ENCODE measurements at places on chromosomes 16 and 17. TPM values are rescaled to one million over a fixed set of nuclear protein-coding genes. Genes with fewer than 3 reads are reported as not detected.

The BAIAP3 gene
- total RNA-seq, result 0.46 TPM

The CBX4 gene
- total RNA-seq, result 8.4 TPM

The CRLF3 gene
- 23.3 TPM for total RNA-seq

The HLF gene
- 0.13 TPM for total RNA-seq

The GPR139 gene
- not detected for total RNA-seq

The KRTAP1-1 gene
- total RNA-seq, result not detected

The CES3 gene
- total RNA-seq, result not detected

The CCL8 gene
- not detected for total RNA-seq

The ASIC2 gene
- under 0.01 TPM for total RNA-seq

The FASN gene
- total RNA-seq, result 98.9 TPM

The PIPOX gene
- 2.0 TPM for total RNA-seq

The EXOC3L1 gene
- total RNA-seq, result 2.2 TPM

The CLEC18C gene
- total RNA-seq, result not detected

The FAM20A gene
- total RNA-seq, result not detected

The NOD2 gene
- total RNA-seq, result 1.2 TPM

The SEZ6L2 gene
- total RNA-seq, result 0.53 TPM

The ACACA gene
- 62.3 TPM for total RNA-seq

The STRADA gene
- 22.1 TPM for total RNA-seq

The CIBAR2 gene
- total RNA-seq, result not detected

The TBC1D3B gene
- 0.86 TPM for total RNA-seq

The PSME3 gene
- 89.3 TPM for total RNA-seq

The PRR35 gene
- total RNA-seq, result not detected

The WFIKKN2 gene
- total RNA-seq, result not detected

The LGALS9B gene
- total RNA-seq, result not detected

The GRAP gene
- 16.5 TPM for total RNA-seq

The FN3K gene
- total RNA-seq, result 4.2 TPM

The SMIM22 gene
- not detected for total RNA-seq

The SLFN11 gene
- 225 TPM for total RNA-seq

The ACAP1 gene
- not detected for total RNA-seq

The ANKS4B gene
- not detected for total RNA-seq

The ALOX15 gene
- not detected for total RNA-seq

The CBX8 gene
- 1.4 TPM for total RNA-seq

The NTN1 gene
- total RNA-seq, result under 0.01 TPM

The SLC16A11 gene
- total RNA-seq, result 0.78 TPM

The TEX2 gene
- total RNA-seq, result 27.6 TPM

The PDF gene
- 16.0 TPM for total RNA-seq

The MED13 gene
- total RNA-seq, result 33.6 TPM

The KLHL36 gene
- 62.3 TPM for total RNA-seq

The SLC52A1 gene
- 0.07 TPM for total RNA-seq

The LPO gene
- not detected for total RNA-seq

The CCL1 gene
- total RNA-seq, result not detected

The KRTAP9-9 gene
- total RNA-seq, result not detected

The CD300LB gene
- total RNA-seq, result not detected

The SPATA32 gene
- total RNA-seq, result not detected

The TLCD3B gene
- total RNA-seq, result 0.13 TPM

All from pulmonary artery endothelial cell (primary cell).